ENCODE measurements at places on chromosomes 16 and 17. TPM values are rescaled to one million over a fixed set of nuclear protein-coding genes. Genes with fewer than 3 reads are reported as not detected.

GRCh38 chr17:1724869-1725641, 551 bp downstream of the WDR81 start:
- ATAC-seq: peak; percentile 69

DNA sequence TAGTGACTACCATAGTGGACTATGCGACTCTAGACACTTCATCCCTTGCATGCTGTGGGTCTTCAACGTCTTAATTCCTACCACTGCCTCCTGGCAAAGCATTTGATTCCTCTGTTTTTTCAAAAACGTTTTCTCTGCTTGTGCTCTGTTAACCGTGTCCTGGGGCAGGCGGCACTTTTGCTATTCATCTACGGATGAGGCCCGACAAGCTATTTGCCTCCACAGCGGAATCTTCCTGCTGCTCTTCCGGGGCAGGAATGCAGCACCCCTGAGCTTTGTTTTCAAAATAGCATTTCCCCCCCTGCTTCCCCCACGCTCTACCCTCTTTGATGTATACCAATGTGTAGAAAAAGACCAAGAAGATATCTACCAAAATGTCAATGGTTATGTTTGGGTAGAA, 39.8 kb upstream of the METTL16 start:
- ATAC-seq: no peak

- no peak for ATAC-seq
Measured at GRCh38 chr17:2694381-2695242, 17.0 kb downstream of the CLUH start.

Gene CRYBA1
- not detected for total RNA-seq

Gene CCL1
- total RNA-seq: 0.45 TPM

Gene CHAD
- not detected for total RNA-seq

DNA sequence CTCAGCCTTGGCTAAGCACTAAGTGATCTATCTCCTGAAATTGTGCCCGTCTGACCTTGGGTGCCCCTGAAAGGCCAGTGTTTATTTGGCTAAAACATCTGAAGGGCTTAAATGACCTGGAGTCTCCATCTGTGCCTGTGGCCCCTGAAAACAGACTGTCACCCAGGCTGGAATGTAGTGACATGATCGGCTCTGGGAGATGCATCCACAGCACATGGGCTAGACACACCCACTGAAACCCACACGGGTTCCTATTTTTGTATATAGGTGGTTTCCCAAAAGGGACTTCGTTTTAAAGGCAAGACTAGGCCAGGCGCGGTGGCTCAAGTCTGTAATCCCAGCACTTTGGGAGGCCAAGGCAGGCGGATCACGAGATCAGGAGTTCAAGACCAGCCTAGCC, 13.5 kb downstream of the CEP295NL start:
- peak; percentile 76 for ATAC-seq

Gene PLXDC1
- total RNA-seq: 0.41 TPM

- ATAC-seq: no peak
Measured at GRCh38 chr17:43562679-43563599, 16.8 kb upstream of the ETV4 start.

GRCh38 chr16:30949650-30950515, 1.0 kb downstream of the ORAI3 start:
- ATAC-seq: peak; percentile 85

- ATAC-seq: peak; percentile 39
Measured at GRCh38 chr17:57455063-57455914, 199.0 kb downstream of the MSI2 start.

Gene FA2H
- total RNA-seq: not detected

GRCh38 chr17:80219013-80219762, 945 bp downstream of the SGSH start:
- ATAC-seq: peak; percentile 91

GRCh38 chr16:86176462-86176861, 277.5 kb downstream of the IRF8 start:
- no peak for ATAC-seq

Gene MYL4
- total RNA-seq: 0.53 TPM

- ATAC-seq: no peak
Measured at GRCh38 chr17:306536-307294, 45.9 kb downstream of the RPH3AL start.

DNA sequence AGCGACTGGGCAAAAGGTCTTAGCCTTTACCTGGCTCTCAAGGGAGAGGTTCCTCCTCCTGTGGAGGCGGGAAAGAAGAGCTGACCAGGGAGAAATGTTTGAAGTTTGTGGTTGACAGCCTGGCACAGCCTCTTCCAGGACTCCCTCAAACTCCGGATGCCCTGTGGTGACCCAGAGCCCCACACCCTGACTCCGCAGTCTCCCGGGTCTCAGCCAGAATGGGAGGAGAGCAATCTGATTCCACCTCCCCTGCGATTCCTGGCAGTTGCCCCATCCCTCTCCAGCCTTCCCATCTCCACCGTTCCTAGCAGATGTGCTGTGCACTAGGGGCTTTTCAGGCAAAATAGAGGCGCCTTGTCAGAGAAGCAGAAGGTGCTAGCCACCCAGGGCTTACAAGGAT, 5.5 kb upstream of the DNAI2 start:
- no peak for ATAC-seq

Gene PPY
- total RNA-seq: 0.90 TPM

Gene CRHR1
- total RNA-seq: not detected

DNA sequence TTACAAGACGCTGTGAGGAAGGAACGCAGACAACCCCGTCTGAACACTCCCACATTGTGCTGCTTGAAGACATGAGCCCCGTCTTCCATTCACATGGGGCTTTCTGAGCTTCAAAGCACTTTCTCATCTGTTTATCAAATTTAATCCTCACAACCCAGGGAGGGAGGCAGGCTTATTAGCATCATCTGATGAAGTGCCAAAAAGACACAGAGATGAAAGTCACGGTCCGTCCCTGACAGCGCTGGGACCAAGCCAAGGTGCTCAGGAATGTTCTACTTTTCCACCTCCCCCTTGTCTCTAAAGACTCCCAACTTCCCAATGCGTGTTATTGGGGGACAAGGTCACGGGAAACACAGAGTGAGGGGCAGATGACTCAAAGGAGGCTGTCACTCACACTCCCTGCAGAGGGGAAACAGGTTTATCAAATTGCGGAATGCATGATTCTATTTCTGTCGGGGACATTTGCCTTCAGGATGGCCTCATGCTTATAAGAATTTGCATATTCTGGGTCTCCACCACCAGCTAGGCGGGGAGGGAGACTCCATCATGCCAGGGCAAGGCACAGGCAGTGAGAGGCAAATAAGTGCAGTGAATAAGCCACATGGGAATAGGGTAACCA, 10.7 kb downstream of the XYLT1 start:
- no peak for ATAC-seq

- ATAC-seq: no peak
Measured at GRCh38 chr17:68576137-68576536, 25.0 kb downstream of the FAM20A start.

GRCh38 chr16:4328046-4328781, 12.3 kb downstream of the GLIS2 start:
- peak; percentile 59 for ATAC-seq

- no peak for ATAC-seq
Measured at GRCh38 chr16:27739606-27740357, 189.8 kb downstream of the KATNIP start.

DNA sequence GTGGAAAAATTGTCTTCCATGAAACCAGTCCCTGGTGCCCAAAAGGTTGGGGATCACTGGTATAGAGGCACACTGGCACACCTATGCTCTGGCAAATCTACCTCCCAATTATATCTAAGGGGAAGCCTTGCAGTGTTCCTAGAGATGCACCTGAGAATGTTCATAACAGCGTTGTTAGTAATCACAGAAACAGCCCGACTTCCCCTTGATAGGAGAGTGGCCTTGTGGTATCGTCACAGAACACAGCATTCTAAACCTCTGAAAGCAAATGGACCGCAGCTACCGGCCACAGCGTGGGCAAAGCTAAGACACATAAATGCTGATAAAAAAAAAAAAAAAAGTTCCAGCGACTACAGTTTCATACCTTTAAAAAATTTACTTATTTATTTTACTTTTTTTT, 39.1 kb upstream of the ADGRG1 start:
- no peak for ATAC-seq

- ATAC-seq: no peak
Measured at GRCh38 chr17:83082424-83082823, 3.0 kb downstream of the METRNL start.

DNA sequence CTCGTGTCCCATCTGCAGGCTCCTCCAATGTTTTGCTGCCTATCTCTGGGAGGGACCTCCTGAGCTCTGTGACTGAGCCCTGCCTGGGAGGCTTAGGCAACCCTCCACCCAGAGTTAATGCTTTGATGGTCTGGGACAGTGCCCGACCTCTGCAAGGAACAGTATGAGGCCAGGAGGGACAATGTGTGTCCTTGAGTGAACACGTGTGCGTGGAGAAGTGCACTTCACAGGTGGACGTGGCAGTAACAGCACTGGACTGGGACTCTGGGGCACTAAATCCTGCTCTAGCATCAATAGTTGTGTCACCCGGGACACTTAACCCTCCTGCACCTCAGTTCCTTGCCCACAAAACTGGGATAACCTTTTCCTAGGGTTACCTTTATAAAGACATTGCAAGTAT, 4.6 kb downstream of the UBTF start:
- ATAC-seq: no peak

GRCh38 chr17:14197057-14197456, 39.6 kb downstream of the CDRT15 start:
- ATAC-seq: peak; percentile 21
